ENCODE measurements at places on chromosomes 7 and 10.

- DNase-seq = no peak
Measured at GRCh38 chr10:71394926-71395562, 1.7 kb upstream of the CDH23 start.

GRCh38 chr7:94352887-94353286 is 41.8 kb upstream of the COL1A2 start:
- no peak for DNase-seq

DNA sequence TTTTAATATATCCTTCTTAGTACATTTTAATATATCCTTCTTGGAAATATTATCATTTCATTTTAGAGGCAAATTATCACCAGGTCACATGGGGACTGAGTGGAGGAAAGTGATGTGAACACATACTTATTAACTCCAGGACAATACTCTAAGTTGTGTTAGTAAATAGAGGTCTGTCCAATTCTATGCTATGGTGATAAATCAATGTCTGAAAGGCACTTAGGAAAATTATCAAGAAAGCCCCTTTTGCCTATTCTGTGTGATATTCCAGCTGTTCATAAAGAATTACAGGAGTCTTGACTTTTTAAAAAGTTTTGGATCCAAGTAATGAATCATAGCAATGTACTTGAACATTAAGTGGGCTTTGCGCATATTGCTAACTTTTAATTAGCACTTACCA is 88.5 kb downstream of the THSD7A start:
- no peak for DNase-seq

- DNase-seq = no peak
Measured at GRCh38 chr10:126432507-126432906, 44.2 kb upstream of the ADAM12 start.

GRCh38 chr10:7773845-7774801 is 13.7 kb downstream of the KIN start:
- DNase-seq = no peak

- no peak for DNase-seq
Measured at GRCh38 chr7:117777335-117778142, 95.7 kb downstream of the CTTNBP2 start.

GRCh38 chr10:121338206-121338980 is 259.9 kb downstream of the FGFR2 start:
- no peak for DNase-seq

DNA sequence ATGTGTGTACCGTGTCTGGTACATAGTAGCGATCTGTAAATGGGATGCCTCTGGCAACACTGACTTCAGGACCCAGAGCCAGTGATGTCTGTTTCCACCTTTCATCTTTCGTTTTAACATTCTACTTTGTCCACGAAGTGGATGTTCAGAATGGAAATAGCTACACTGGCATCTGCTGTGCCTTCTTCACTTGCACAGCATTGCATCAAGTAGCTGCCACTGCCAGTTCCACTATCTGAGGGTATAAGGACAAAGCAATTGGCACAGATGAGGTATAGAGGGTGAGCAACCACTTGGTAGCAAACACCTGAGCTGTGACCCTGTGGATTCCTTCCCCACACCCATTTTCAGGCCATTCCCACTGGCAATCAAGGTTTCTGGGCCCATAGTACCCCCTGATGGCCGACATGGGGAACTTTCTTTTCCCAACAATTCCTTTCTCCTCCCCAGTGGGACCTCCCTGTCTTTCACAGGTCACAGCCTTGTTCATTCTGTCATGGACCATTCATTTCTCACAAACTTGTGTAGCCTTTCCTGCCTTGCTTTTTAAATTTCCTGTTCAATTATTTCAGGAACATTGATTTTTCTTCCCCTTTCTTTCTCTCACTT is 4.0 kb downstream of the ITGA8 start:
- DNase-seq = peak; percentile 57

- DNase-seq = no peak
Measured at GRCh38 chr10:22750131-22750530, 35.8 kb upstream of the PIP4K2A start.

DNA sequence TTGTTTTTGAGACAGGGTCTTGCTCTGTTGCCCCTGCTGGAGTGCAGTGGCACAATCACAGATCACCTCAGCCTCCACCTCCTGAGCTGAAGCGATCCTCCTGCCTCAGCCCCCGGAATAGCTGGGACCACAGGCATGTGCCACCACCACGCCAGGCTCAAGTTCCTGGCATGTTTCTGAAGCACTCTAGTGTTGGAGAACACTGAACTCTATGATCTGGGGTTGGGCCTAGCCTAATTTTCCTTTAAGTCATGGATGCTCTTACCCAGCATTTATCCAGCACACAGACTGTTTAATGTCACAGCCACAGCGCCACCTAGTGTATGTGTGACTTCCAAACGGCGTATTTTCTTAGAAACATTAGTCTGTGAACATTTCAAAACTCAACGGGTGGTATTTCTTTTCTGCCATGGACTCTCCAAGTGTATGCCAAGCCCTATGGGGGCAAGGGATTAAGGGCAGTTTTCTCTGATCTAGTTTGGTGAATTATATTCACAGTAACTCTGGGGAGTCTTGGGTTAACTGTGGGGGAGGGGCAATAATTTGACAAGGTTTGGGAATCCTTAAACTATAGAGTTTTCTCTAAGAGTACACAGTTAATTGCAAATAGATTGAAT is 91.8 kb downstream of the CREM start:
- DNase-seq = peak; percentile 86

DNA sequence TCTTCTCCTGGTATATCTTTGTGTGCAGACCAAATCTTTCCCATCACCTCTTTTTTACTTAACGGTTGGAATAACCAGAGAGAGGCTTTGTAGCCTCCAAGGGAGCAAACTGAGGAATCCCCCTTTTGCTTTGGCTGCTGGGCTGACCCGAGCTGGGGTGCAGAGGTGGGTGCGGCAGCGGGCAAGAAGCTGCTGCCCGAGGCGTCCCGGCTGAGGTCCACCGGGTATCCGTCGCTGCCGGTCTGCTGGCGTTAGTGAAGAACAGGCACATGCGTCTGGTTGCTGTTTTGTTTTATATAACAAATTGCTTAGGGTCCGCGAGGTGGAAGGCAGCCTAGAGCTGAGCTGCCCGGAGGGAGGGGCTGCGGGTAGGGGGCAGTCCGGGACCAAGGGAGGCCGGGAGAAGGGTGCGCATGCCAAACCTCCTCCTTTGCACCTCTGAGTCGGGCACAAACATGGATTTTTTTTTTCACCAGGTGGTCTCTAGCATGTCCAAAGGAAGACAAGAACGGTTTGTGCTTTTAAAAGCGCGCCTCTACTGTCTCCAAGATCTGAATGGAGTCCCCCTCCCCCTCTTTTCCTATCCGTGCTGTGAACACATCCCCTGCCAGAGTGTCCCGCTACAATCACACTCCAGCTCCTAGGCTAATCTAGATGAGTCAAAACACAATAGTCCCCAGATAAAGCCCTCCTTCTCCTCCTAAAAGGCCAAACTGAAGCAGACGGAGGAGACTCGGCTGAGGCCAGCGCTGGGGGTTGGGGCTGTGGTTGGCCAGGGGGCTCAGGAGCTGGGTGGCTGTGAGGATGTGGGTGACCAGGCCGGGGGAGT is 6.8 kb upstream of the GATA3 start:
- no peak for DNase-seq

- no peak for DNase-seq
Measured at GRCh38 chr10:71191551-71192076, 20.8 kb upstream of the UNC5B start.

DNA sequence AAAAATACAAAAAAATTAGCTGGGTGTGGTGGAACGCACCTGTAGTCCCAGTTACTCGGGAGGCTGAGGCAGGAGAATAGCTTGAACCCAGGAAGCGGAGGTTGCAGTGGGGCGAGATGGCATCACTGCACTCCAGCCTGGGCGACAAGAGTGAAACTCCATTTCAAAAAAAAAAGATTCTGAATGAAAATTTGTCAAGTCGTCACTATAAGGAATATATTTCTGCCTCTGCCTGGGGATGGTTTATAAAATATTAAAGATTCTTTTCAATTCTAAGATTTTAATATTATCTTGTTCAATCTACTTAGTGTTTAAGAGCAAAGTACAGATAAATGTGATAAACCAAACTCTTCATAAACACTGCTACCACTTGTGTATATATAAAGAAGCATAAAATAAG is 147.3 kb downstream of the NRBF2 start:
- DNase-seq = no peak
